Kidney (tissue), 22 donors: ENCODE measurements at places on chromosomes 12 and 14. TPM values are rescaled to one million over a fixed set of nuclear protein-coding genes. Genes with fewer than 3 reads are reported as not detected.

Gene INHBC
- polyA plus RNA-seq = not detected

Gene PLBD1
- polyA plus RNA-seq = 28.4 TPM

Gene CHGA
- 6.6 TPM for polyA plus RNA-seq

Gene FLVCR2
- polyA plus RNA-seq = 7.1 TPM

Gene AKAP5
- 0.71 TPM for polyA plus RNA-seq

Gene GLT1D1
- 0.45 TPM for polyA plus RNA-seq

Gene GPX2
- 60.0 TPM for polyA plus RNA-seq

DNA sequence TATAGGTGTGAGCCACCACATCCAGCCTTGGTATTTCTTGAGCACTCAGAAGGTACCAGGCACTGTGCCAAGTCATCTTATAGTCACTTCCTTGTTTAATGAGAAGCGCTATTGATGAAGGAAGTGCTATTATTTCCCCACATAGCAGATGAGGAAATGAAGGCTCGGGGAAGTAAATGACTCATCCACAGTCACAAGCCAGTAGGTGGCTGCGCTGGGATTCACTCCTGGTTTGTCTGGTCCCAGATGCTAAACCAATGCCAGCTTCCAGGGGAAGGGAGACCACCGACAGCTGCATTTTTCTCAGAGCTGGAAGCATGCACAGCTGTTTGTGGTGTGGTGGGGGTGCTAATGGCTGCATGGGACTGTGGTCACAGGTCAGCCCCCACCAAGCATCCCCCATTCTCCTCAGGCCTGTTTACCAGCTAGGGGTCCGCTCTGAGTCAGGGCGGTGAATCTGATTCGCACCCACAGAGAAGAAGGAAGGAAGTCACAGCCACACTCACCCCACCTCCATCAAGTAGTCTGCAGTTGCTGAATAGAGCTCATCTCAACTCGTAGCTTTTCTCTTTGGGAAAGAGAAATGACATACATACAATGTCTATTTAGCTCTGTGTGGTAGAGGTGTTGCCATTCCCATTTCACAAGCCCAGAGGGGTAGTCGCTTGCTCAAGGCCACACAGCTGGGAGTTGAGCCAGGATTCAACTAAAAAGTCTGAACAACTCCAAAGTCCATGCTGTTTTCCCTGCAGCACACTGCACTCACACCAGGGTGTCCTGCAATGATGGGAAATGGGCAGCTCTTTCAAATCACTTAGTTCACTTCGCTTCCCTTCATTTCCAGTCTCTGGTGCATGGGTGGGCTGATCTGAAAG, 6.3 kb upstream of the LTBP2 start:
- DNase-seq = no peak

- peak; percentile 39 for DNase-seq
These were observed 1.5 kb upstream of the SLC25A47 start for GRCh38 chr14:100321473-100322137.

DNA sequence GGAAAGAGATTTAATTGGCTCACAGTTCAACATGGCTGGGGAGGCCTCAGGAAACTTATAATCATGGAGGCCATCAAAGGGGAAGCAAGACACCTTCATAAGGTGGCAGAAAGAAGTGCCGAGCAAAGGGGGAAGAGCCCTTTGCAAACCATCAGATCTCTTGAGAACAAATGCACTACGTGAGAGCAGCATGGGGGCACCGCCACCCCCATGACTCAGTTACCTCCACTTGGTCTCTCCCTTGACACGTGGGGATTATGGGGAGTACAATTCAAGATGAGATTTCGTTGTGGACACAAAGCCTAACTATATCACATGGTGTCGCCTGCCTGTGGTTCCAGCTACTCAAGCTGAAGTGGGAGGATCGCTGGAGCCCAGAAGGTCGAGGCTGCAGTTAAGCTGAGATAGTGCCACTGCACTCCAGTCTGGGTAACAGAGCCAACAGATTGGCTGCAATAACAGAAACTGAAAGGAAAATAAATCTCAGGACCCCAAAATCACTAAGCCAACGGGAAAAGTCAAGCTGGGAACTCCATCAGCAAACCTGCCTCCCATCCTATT, 10.0 kb upstream of the CDCA4 start:
- no peak for DNase-seq

DNA sequence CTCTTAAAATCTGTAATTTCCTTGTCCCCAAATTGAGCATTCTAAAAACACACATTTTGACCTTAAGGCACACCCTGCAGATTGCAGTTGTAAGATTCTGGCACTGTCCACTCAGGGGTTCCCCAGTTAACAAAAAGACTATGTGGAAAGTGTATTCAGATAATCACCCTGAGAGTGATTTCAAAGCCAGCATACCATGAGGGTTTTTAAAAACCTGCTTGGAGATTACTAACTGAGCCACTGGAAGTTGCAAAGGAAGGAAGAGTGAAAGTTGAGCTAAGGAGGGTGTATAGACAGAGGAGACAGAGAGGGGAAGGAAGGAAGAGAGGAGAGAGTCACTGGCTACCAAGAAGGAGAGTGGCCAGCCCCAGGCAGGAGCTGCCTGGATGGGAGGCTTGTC, 82.6 kb downstream of the EML1 start:
- no peak for DNase-seq

DNA sequence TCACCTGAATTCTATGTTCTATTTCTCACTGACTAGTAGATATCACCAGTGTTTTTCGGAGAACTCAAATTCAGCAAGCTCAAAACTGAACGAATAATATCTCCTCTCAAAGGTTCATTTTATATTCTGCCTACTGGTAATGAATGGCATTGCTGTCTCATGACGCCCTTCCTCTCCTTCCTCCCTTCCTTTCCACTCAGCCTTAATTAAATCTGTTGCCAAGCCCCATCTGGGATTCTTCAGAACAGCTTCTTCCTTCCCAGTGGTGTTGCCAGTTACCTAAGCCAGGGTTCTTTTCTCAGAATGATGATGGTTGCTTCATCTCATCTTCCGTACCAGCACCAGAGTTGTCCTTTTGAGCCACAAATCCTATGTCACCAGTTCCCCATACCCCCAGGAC, 143.2 kb downstream of the SYNE2 start:
- DNase-seq = no peak

- DNase-seq = no peak
These were observed 26.8 kb downstream of the DGLUCY start for GRCh38 chr14:91140672-91141071.

DNA sequence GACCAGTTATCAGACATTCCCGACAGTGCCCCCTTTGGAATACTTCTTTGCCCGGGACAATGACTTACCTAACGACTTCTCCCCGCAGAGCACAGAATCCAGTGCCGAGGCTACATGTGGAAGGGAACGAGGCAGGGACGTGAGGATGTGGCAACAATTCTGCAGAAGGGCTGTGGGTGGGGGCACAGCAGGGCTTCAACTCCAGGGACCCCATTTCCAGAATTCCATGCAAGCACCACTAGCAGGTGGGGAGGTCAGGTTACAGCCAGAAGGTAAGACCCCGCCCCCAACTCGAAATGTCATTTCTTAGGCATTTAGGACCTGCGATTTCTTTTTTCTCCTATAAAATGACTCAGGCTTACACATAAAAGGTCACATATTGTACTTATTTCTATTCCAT, 207.9 kb downstream of the TMEM132C start:
- DNase-seq = no peak

- DNase-seq = no peak
These were observed 5.8 kb downstream of the MAX start for GRCh38 chr14:65096323-65097089.

DNA sequence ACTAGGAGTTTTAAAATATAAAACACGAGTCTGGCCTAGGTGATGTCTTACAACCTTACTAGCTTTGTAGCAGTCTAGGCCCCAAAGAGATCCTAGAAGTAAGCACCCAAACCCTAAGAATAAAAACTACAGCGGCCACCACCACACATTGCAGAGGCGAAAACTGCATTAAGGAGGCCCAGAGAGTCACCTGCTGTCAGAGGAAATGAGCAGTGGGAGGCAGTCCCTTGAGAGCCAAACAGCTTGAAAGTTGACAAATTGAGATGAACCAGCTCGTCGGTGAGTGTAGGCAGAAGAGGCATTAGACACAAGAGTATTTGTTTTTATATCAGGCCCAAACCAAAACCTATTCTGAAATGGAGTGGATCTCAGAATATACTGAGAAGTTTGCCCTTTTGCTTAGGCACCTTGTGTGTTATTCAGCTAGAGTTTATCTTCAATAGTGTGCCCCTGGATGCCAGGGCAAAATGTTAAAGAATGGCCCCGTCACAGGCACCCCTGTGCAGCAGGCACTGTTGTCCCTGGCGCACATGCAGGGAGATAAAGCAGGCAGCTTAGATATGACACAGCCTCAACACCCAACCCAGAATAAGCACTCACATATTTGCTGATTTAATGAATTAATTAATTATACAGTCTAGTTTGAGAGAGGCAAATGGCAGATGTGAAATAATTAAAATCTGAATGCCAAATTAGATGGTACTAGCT, 56.7 kb downstream of the TTC7B start:
- no peak for DNase-seq

GRCh38 chr14:20683125-20683890, 1.1 kb upstream of the RNASE4 start:
- peak; percentile 91 for DNase-seq

DNA sequence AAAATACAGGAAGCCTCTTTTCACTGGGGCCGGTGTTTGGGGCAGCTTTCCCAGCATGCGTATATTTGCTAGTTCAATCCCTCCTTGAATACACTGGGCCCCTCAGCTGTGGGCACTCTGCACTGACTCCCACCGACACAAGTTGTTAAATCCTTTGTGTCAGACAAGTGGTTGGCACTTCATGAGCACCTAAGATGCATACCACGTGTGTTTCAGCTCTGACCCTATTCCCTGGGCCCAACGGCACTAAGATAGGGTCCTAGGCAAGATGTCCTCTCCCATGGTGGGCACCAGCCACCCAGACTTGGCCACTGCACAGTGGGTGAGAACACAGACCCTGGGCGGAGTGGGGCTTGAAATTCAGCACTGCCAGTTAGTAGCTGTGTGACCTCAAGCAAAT, 173.8 kb downstream of the BCL11B start:
- no peak for DNase-seq

DNA sequence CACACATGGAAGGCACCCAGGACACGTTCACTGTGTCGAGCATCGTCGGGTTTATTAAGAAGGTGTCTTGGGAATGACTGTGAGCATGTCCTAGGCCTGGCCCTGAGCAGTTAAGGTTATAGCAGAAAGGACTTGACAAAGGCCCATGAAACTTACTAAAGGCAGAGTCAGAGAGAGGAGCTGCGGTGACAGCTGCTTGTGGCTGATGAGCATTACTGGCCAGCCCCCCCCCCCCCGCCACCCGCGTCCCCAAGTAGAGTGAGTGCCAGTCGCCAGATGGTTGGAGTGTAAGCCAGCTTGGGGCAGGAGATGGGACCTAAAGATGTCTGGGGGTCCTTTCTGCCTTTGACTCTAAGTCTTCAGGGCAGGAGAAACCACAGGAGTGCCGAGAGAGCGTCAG, 169.9 kb downstream of the TSPAN9 start:
- no peak for DNase-seq

DNA sequence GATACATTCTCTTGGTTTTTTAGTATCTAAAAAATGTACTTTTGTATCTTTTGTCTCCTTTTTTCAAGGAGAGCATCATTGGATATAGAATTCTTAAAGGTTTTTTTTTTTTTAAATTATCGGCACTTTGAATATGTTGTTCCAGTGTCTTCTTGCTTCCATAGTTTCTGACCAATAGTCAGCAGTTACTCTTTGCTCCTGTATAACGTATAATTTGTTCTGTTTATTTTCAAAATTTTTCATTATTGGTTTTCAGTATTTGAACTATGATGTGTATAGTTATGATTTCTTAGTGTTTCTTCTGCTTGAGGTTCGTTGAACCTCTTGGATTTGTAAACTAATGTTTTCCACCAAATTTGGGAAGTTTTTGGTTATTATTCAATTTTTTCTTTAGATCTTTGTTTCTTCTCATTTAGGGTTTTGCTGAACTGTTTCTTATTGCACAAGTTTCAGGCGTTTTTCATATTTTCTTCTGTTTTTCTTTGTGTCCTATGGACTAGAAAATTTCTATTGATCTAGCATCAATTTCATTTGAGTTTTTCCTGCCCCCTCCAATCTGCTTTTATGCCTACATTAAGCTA, 93.9 kb downstream of the PLBD1 start:
- no peak for DNase-seq

DNA sequence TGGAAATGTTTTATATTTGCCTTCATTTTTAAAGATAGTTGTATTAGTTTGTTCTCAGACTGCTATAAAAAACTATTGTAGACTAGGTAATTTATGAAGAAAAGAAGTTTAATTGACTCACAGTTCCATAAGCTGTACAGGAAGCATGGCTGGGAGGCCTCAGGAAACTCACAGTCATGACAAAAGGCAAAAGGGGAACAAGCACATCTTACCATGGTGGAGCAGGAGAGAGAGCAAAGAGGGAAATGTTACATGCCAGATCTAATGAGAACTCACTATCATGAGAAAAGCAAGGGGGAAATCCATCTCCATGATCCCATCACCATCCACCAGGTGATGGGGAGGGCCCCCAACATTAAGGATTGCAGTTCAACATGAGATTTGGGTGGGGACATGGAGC, 35.5 kb upstream of the UNC79 start:
- no peak for DNase-seq
